CD8-positive, alpha-beta T cell (primary cell): ENCODE measurements at places on chromosomes 7 and 10.

GRCh38 chr10:72808001-72808400, 85.5 kb upstream of the OIT3 start:
- DNase-seq, result no peak

DNA sequence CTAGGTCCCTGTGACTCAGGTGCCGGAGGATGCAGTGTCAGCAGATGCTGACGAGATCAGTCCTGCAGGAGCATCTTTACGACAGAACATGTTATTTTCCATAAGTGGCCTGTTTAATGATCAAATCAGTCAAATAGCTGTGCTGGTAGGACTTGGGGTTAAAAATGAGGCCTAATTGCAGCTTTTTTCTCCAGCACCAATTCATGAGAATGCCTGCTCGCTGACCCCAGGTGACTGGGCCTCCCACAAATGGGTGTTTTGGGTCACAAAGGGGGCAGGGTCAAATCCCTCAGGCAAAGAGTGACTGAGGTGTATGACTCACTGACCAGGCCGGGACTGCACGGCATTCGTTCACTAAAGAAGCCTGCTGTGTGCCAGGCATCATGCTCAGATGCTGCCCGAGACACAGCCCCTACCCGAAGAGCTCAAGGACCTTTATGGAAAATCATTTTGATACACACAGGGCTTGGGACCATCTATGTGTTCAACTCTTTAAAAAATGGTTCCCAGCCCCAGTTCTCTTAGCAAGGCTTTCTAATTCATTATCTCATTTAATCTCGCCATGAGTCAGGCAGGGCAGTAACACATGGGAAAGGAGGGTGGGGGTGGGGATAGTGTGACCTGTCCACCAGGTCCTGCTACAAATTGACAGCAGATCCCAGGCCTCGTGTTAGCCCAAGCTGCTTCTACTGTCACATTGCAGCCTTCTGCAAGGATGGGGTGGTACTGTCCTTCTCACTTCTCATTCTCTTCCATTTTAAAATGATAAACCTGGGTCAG, 21.1 kb downstream of the ZNF775 start:
- DNase-seq, result no peak

DNA sequence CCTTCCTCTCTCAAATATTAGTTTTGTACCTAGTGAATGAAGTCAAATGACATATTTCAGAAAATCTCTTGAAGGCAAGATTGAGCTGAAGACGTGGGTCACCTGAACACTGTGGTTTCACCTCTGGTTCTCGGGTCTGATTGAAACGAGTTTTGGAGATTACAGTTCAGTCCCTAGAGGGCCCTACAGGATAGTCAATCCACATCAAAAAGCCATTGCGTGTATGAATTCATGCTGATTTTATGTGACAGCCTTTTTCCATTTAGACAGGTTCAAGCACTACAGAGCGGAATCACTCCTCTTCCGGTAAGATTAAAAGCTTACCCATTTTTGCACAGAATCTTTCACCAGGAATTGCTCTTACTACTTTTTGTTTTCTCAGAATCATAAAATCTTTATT, 62.2 kb downstream of the VIM start:
- DNase-seq, result no peak

DNA sequence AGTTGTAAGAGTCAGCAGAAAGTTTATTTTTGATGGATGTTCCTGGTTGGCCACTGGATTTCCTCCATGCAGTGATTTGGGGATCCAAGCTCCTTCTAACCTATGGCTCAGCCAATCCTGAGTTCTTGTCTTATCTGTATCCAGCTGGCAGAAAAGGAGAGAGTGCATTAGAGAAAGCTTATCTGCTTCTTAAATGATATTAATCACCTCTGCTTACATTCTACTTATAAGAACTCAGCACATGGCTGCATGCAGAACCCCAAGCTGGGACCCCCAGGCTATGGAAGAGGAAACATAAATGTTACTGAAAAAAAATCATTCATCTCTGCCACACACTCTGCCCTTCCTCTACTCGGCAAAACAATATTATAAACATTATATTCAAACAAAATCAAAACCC, 739.8 kb upstream of the AUTS2 start:
- DNase-seq, result no peak

- DNase-seq, result no peak
These were observed 415.3 kb upstream of the SEMA3D start for GRCh38 chr7:85602196-85602595.

DNA sequence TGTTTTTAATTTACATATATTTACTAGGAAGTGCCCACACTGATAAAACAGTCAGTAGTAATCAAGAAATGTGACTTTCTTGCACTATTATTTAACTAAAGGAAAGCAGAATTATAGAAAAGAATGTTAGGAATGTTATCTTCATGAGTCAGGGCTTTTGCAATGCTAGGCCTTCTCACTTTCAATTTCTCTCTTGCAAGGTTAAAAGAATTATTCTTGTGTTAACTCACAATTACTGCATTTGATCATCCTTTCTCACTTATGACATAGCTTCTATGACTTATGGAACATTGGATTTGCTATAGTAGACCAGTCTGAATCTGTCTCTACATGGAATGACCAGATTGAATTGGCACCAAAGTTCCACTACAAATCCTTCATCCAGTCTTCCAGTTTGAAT, 192.4 kb downstream of the SDK1 start:
- no peak for DNase-seq

DNA sequence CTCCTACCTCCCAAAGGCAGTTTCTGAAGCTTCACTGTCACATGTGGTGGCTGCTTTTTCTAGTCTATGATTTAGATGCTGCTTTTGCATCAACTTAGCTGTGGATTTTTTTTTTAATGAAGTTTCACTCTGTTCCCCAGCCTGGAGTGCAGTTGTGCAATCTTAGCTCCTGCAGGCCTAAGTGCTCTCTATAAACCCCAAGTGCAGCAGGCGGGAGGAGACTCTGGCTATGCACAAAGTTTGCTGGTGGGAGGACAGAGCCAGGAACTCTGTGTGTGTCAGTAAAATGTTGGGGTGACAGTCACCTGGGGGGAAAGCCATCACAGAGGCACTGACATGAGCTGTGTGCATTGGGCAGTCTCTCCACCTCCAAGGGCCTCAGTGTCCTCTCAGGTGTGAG, 138.8 kb upstream of the FAM20C start:
- no peak for DNase-seq

DNA sequence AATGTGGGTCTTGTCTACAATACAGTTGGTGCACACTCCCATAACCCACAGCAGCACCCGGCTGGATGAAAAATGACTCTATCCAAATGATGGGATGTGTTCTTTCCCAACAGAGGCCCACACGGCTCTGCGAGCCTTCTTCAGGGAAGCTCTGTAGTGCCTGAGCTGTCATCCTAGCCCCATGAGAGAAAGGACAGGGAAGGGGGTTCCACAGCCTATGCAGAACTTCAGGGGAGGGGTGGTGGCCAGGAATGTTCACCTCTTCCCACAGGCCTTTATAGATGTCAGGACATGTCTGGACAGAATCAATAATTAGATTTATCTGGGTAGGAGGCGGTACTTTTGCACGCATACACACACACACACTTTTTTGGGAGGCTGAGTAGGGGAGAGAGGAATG, 109.0 kb downstream of the JCAD start:
- no peak for DNase-seq

DNA sequence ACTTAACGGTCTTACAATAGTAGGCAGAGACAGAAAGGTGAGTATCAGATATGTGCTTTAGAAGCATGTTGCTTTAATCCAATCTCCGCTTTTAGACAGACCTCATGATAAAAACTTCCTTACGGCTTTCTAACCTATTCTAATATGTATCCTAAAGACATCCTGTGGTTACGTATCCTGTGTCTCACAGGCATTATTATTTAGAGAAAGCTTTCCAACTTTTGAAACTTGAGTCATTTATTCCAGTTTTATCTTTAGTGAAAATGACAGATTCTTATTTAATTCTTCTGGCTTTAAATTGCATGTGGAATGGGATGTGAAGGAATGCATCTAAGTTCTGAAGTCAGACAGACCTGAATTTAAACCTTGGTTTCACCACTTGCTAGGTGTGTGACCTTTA, 118.9 kb downstream of the OTUD1 start:
- no peak for DNase-seq

DNA sequence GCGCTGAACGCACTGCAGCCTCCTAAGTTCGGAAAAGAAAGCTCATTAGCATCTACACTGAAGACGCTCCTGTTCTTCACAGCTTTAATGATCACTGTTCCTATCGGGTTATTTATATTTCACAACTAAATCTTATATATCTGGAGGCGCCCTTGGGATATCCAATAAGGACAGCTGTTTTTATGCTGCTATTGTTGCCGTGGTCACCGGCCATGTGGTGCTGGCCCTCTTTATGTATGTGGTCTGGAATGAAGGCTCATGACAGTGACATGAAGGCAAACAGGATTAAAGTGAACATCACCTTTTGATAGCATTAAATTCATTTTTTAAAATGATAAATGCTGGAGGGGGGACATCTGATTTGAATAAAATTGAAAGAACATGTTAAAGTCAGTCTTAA, 8.8 kb downstream of the BLVRA start:
- no peak for DNase-seq

GRCh38 chr7:138865843-138866242, 67.8 kb upstream of the ATP6V0A4 start:
- DNase-seq, result peak; percentile 19

DNA sequence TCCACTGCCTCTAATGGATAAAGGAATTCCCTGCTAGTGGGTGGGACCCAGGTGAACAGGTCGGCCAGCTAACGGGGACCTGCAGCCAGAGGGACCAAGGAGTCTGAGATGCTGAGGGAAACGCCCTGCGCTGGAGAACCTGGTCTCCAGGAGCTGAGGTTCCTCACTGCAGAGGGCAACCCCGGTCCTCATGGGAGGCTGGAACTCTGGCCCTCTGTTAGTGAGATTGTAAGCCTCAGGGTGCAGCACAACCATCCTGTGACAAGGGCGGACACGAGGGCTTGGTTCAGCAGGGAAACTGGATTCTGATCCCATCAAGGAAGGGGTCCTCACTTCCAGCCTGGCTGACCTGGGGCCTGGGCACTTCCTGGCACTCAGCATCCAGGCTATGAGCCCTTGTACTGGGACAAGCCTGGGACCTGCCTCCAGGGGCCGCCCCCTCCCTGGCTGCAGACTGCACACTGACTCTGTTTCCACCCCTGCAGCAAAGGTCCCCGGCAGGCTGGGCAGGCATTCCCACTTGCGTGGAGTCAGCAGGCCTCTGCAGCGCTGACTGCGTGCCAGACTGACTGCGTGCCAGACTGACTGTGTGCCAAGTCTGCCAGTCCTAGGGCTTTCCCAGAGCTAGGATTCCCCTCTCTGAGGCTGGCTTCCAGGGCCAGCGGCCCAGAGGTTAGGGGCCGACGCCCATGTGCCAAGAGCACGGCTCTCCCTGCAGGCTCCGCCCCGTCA, 143.2 kb downstream of the MAPK8 start:
- no peak for DNase-seq

GRCh38 chr10:37703833-37704382, 153.5 kb downstream of the ZNF248 start:
- DNase-seq, result no peak

- no peak for DNase-seq
These were observed 130.3 kb downstream of the SRI start for GRCh38 chr7:88089561-88089960.

- no peak for DNase-seq
These were observed 76.8 kb upstream of the BTBD16 start for GRCh38 chr10:122194251-122194650.

DNA sequence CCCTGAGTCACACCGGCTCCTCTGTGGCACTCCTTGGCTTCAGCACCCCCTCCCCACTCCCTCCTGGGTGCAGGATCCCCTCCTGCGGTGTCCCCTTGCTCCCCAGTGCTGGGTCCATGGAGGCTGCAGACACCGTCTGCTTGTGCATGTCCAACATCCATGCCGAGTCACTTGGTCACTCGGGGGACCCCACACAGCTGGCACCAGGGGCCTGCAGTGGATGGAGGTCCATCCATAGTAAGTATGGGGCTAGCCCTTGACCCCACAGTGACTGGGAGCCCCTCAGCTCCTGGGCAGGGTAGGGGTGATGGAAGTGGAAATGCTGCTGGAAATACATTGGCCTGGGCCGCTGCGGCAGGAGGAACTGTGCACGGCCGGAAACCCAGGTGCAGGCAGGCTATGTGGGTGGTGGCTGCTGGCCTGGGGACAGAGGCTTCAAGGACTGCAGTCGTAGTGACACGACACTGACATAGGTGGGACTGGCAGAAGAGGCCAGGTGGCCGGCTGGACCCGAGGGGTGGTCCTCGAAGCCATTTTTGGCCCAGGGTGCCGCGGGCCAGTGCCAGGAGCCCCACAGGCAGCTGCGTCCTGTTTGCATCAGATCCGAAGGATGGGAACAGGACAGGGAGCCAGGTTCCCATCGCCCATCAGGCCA, 58.9 kb downstream of the GLRX3 start:
- DNase-seq, result no peak

GRCh38 chr7:155721056-155721455, 76.6 kb downstream of the RBM33 start:
- no peak for DNase-seq

DNA sequence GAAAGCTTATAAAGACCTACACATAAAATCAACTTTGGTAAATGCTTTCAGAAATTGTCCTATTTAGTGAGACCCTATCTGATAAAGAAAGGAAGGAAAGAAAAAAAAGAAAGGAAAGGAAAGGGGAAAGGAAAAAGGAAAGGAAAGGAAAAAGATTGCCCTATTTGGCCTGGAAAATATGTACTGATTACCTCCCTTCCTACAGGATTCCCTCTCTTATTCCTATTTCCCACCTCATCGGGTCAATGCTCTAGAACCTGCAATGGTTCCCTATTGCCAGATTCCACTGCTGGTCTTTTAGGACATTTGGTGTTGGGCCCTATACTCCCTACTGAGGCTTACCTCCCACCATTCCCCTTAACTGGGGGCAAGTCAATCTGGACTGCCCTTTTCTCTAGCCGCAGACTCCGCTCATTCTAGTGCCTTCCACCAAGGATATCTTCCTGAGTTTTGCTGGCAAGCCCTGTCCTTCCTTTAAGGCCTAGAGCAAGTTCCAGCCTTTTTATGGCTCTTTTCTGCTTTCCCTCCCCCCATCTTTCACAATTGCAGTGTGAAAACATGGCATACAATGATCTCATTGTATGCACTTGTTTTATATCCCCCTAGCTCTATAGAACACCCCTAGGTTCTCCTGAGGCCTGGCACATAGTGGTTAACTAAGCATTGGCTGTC, 4.4 kb downstream of the DDIT4 start:
- no peak for DNase-seq

DNA sequence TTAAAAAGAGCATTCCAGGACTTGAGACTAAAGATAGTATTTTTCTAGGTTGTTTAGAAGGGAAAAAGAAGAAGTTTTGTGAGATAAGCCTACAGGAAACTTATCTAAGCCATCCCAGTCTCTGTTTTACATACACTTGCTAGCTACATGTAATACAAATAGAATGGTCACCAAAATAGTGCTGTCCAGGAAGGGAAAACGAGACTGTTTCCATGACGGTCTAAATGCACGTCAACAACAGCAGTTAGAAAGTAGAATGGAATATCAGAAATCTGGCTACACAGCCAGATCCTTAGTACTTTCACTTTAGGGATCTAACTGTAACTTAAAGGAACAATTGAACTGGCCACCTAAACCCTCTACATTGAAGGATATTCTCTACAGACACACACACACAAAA, 117.6 kb downstream of the TSPAN12 start:
- DNase-seq, result no peak
